Spinal cord (tissue), 10 donors: ENCODE measurements at places on chromosomes 16 and 17. TPM values are rescaled to one million over a fixed set of nuclear protein-coding genes. Genes with fewer than 3 reads are reported as not detected.
A peak's percentile ranks its signal among the peaks of the same experiment; 100 is the strongest.

DNA sequence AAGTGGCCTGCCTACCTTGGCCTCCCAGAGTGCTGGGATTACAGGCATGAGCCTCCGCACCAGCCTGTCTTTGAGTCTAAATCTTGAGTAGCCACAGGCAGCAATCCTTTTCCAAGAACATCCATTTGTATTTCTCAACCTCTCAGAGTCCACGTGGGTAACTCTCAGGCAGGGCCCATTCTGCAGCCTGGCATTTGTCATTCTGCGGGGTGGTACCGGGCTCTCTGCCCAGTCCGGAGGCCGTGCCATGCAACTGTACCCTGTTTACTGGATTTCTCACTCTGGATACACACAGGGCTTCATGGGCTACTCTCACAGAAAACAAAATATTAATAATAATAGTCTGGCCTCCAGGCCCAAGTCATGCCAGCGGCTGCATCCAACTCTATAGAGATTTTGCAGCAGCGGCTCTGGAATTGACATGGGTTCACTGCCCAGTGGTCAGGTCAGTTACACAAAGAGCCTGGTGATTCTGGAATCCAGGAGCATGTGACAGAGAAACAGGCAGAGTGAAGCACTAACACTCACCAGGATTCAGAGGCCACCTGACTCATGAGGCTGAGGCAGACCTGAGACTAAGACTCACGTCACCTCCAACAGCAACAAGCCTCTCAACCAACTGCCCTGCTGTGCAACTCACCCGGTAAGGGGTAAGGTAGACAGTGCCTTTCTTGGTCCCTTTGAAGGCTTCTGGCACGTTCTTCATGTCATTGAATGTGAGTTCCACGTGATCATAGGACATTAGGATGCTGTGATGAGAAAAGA, 4.0 kb downstream of the WBP2 start:
- peak; percentile 62 for DNase-seq

Gene HLF
- polyA plus RNA-seq: 8.1 TPM

Gene KCNH6
- polyA plus RNA-seq: 1.7 TPM

DNA sequence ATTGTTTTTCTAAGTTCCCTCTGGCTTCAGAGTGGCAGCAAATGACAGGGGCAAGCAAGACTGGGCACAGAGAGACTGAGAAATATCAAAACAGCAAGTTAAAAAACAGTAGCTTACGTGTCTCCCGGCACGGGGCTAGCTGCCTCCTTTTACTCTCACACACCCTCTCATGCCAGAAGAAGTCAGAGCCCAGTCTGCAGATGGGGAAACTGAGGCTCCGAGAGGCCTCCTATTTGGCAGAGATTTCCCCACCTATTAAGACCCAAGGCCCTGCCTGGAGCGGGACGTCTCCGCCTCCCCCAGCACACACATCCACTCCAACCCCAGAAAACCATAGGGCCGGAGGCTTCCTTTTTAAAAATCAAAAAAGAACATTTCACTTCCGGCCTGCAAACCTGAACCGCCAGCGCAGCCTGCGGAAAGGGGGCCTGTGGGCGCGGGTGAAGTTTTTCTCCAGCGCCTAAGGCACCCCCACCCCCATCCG, 832 bp downstream of the CARHSP1 start:
- peak; percentile 39 for DNase-seq

- DNase-seq: no peak
Observed at GRCh38 chr17:69523244-69523861, 108.9 kb downstream of the MAP2K6 start.

DNA sequence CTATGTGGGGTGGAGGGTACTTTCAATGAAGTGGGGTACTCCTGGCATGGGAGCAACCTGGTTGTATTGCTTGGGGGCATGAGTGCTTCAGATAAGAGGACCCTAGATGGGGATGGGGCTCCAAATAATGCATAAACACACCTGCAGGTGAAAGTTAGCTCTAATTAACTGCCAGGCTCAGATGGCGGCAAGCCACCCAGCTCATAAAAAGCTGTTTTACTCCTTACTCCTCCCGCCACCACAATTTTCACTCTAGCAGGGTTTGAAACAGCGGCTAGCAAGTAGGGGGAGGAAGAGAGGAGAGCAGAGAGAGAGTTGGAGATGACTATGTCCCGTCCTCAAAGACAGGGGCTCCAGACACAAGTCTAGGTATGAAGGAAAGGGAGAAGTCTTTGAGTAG, 117.7 kb upstream of the WSCD1 start:
- DNase-seq: no peak
